ENCODE measurements at places on chromosomes 5 and 9.

DNA sequence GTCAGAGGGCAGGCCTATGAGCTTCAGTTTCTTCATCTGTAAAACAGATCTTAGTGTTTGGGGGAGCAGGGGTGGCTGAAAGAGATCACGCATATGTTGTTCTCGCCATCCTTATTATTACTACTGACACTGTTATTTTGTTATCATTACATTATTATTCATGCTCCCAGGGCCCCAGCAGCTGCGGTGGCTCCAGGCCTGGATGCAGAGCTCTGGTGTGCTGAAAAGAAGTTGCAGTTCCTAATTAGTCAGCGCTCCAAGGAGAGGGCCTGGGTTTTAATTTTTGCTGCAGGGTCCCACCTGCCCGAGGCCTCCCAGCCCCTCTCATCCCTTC is 19.5 kb downstream of the CXXC5 start:
- DNase-seq = no peak

DNA sequence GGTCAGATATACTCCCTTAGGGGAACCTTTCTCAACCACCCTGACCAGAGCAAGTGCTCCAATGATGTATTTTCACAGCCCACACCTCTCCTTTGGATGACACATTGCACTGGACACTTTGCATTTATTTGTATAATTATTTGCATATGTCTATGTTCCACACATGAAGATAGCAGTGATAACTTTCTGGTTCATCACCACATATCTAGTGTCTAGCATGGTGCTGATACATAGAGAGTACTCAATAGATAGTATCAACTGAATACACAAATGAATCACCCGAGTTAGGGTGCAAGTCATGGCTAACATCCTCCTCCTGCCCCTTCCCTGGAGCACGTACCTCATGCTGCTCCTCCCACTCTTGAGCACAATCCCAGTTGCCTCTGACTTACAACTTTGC is 617.6 kb downstream of the EBF1 start:
- DNase-seq = no peak

DNA sequence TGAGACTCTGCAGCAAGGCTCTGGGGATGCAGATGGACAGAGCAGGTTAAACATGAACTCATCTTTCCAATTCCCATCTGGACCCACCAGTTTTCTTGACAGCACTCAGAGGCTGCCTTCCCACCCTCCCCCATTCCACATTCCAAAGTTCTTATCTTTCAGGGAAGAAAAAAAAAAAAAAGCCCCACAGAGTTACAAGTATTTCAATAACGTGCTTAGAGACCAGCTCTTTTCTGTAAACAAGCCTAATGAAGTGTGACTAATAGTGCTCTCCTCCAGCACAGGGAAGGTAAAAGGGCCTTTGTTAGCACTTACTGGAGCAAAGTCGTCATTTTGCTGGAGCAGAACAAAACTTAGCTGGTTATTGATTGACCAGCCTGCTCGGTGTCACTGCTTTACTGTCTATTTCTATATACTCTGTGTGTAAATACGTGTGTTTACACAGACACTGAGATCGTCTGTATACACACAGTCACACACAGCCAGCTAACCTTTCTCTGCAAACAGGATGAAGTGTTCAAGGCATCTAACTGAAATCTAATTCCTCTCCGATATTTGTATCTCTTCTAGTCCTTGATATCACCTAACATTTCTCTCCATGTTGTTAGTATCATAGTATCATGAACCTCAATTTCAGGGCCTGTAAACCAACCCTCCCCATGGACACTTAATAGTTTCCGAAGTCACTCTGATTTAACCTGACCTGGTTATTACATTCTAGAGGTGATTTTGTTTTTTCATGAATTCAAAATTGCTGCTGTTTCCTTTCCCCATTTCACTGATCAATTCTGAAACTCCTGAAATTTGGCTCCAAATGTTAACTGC is 84.9 kb downstream of the ZNF608 start:
- DNase-seq = no peak

- no peak for DNase-seq
Observed at GRCh38 chr9:124553738-124554137, 46.5 kb upstream of the NR5A1 start.

DNA sequence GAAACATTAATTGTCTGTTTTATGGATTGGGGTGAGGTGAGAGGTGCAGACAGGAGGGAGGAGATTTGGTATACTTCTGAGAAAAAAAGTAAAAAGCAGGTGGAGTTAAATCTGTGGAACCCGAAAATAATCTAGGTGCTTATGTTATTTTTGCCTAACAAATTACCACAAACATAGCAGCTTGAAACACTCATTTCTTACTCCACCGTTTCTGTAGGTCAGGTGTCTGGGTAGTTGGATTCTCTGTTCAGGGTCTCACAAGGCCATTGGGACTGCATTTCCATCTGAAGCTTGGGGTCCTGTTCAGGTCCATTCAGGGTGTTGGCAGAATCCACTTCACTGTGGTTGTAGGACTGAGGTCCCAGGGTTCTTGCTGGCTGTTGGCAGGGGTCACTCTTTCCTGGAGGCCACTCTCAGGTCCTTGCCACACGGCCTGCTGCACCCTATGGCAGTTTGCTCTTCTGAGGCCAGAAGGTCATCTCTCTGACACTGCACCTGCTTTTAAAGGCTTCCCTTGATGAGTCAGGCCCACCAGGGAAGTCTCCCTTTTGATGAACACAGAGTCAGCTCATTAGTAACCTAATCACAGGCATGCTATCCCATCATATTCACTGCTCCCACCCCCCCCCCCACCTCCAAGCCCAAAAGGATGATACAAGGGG is 82.2 kb downstream of the TRIO start:
- DNase-seq = no peak

DNA sequence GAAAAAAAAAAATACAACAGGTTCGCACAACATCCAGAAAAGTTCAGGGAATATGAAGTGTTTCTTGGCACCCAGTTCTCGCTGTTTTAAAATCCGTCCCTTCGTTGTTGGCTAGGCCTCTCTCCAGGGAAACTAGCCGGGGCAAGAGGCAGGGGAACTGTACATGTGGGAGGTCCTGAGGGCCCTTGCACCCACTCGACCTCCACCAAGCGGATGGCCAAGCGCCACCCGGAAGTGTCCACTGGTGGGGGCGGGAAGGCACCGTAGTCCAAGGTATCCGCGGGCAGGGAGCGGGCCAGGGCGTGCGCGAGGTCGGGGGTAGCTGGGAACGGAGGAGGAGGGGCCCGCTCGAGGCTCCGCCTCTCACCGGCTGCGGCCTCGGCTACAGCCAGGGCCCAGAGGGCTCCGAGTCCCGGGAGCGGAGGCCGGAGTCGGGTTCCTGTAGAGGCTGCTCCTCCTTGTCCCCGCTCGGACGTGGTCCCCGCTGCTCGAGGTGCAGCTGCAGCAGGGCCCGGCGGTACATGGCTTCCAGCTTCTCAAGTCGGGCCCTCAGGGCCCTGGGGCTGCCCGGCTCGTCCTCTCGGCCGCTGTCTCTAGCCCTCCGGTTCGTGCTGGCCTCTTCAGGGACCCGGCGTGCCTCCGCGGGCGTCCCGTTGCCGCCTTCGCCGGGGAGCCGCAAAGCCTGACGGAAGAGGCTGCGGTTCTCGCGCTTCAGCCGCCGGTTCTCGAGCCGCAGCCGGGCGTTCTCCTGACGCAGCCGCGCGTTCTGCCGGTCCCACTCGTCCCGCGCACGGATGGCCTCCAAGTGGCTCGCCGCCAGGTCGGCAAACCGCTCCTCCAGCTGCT is 720 bp downstream of the TUSC1 start:
- DNase-seq = no peak

DNA sequence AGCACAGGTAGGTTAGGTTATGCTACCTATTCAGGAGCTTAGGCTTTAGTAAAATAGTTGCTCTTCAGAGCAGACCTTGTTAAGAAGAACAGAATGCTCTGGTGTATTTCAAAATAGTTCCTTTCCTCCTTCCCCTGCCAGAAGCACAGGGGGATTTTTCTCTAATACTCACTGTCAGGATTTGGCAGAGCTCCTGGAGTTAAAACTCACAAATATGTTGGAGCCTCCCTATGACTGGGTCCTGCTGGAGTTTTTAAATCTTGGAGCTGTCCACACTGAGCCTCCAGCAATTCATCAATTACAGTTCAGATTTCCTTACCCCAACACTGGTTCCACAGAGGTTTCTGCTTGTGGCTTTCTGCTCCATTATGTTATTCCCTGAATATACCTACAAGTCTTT is 1233.8 kb upstream of the WWC1 start:
- DNase-seq = no peak

GRCh38 chr5:95798545-95798944 is 24.0 kb downstream of the GLRX start:
- no peak for DNase-seq

- no peak for DNase-seq
Observed at GRCh38 chr5:77022511-77023417, 7.4 kb upstream of the AGGF1 start.

DNA sequence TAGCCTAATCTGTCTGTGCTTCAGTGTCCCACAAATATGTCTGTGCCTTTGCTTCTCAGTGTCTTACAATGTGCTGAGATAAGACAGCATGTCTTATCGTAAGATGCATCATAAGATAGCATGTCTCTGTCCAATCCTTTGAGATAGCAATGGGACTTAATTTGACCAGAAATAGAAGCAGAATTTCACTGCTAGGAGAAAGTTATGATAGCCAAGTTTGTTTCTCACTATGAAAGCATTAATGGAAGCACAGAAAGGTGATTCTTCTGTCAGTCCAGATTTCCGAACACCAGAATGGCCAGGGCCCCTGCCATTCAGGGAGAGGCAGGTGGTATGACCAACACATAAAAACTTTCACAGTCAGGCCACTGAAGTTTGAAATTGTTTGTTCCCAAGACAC is 111.4 kb downstream of the TRIM32 start:
- DNase-seq = no peak

- no peak for DNase-seq
Observed at GRCh38 chr5:1003296-1003937, 5.2 kb upstream of the NKD2 start.

GRCh38 chr5:141514330-141515133 is 25.7 kb downstream of the PCDHGC5 start:
- DNase-seq = no peak

- DNase-seq = no peak
Observed at GRCh38 chr5:146734936-146735577, 143.5 kb downstream of the PPP2R2B start.

DNA sequence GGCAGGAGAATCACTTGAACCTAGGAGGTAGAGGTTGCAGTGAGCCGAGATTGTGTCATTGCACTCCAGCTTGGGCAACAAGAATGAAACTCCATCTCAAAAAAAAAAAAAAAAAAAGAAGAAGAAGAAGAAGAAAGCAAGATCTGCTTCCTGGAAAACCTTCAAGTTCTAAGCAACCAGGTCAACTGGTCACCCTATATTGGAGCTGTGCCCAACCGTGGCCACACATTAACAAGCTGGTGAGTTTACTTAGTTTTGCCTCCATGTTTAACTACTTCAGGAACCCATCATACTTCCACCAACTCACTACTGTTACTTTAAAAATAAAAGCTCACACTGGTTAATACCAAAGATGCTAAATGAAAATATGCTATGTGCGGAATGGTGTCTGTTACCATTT is 12.3 kb upstream of the SKP1 start:
- DNase-seq = no peak

GRCh38 chr5:93294996-93295395 is 286.0 kb downstream of the NR2F1-AS1 start:
- DNase-seq = no peak

DNA sequence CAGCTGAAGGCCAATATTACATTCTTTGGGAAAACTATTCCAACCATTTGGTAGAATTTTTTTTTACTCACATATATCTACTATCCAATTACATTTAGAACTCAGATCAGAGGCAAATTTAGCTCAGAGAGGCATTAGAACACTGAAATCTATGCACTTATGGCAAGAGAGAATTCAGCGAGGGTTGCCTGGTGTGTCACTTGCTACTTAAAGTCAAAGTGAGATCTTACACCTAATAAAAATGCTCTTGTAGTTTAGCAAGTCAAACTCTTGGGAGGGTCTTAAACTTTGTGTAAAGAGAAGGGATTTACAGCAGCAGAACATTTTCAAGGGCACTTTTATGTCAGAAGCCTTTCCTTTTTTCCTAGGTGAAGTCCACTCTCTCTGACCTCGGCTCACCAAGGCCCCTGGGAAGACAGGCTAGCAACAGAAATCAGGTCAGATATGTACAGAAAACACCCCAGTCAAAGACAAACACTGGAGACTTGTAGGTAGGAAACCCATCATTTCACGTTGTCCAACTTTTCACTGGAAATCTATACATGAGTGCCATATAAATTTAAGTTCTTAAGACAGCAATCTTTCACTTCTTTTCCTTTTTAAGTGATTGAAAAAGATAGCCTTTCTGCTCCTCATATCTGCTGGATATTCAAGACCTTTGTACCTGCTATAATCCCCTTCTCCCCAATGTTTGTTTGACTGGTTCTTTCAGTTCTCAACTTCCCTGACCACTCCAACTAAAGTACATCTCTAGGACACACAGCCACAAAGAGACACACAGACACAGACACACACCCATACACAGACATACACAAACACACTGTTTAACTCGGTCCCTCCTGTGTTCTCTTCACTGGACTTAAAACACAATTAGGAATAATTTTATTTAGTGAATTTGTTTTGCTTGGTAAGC is 635.8 kb downstream of the PDE4D start:
- DNase-seq = no peak

DNA sequence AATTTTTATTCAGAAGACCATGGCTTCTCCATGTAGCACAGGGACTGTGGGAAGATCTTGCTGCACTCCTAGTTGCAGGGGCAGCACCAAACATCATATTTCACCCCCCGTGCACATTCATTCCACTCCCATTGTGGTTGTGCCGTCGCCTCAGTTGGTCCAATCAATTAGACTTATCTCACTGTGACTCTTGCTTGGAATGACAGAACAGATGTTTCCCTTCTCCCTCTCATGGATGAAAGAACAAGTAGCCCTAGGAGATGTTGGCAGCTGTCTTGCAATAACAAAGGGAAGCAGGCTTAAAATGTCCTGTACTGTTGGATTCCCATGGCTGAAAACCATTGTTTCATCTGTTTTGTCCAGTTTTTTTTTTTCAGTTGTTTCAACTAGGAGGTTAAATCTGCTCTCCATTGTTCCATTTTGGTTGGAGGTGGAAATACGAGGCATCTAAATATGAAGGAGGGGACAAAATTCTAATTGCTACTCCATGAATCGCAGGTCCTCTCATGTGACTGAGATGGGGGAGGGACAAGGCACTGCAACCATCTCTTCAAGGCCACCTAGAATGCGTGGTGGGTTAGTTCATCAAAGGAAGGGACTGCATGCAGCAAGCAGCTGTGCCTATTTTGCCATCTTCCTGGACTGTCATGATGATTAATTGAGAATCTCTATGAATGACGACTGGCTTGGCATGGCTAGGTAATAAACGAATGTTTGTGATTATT is 214.4 kb downstream of the NSG2 start:
- DNase-seq = no peak

DNA sequence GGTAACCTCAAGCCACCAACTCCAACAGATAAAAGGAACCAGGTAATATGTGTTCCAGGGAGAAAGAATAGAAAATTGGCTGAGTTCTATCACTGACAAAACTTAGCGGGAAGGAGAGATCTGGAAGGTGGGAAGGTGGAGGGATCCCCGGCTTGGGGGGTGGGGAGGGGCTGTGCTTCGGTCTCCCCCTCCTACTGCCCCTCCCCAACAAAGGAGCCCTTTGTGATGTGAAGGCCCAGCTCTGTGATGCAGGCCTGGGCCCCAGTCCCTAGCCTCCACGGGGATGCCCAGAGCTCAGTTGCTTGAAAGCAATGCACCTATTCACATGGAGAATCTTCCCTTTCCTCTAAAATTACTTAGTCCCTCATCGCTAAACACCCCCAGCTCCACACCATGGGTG is 4.4 kb upstream of the ZNF484 start:
- no peak for DNase-seq

GRCh38 chr5:28468166-28468565 is 1429.8 kb upstream of the CDH9 start:
- no peak for DNase-seq

GRCh38 chr5:124730381-124730780 is 16.1 kb downstream of the ZNF608 start:
- no peak for DNase-seq

Measured in activated CD4-positive, alpha-beta T cell treated with anti-CD3 and anti-CD28 coated beads, Interleukin-2, amount 50 U/mL, for 24 hours (primary cell).